Spinal cord (tissue), 10 donors: ENCODE measurements at places on chromosomes 16 and 17. TPM values are rescaled to one million over a fixed set of nuclear protein-coding genes. Genes with fewer than 3 reads are reported as not detected.

The ABCA8 gene
- total RNA-seq, result 146 TPM

- H3K4me3 ChIP-seq, result no peak overlapping the region
- peaks cover 40% of the 10 kb centered on the region for H3K4me1 ChIP-seq
- no peaks in the 10 kb centered on the region for H3K36me3 ChIP-seq
- DNase-seq, result no peak
- H3K27ac ChIP-seq, result no peak overlapping the region
Measured at GRCh38 chr17:19724501-19725420, 8.4 kb upstream of the SLC47A2 start.

GRCh38 chr17:74749279-74750038, 1.0 kb downstream of the NHERF1 start:
- H3K4me1 ChIP-seq, result peaks cover 66% of the 10 kb centered on the region
- DNase-seq, result no peak
- peaks cover 37% of the 10 kb centered on the region for H3K27me3 ChIP-seq
- peaks cover 18% of the 10 kb centered on the region for H3K36me3 ChIP-seq

GRCh38 chr16:81237282-81237681, 1.2 kb upstream of the BCO1 start:
- H3K4me1 ChIP-seq, result peaks cover 16% of the 10 kb centered on the region
- H3K4me3 ChIP-seq, result no peak overlapping the region
- H3K36me3 ChIP-seq, result no peaks in the 10 kb centered on the region

DNA sequence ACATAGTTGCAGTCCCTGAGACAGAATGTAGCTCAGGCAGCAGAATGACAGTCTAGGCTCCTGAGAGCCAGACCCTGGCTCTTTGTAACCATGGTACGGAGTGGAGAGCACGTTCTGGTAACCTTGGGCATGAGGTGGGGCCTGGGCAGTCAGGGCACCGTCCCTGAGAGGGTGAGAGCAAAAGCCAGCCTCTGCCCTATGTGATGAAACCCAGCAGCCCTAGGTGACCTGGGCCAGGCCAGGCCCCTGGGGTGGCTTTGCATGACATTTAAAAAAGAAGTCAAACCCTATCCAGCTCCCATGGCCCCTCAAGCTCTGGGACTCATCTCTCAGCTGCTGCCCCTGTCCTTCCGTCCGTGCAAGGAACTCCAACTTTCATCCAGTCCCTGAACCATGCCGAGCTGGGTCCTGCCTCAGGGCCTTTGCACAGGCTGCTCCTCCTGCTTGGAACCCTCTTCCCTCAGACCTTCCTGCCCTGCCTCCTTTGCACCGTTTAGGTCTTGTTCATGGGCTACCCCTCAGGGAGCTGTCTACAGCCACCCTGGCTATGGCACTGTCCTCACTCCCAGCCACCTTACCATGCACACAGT, 188.6 kb downstream of the NTN1 start:
- peaks cover 26% of the 10 kb centered on the region for H3K4me1 ChIP-seq
- H3K27me3 ChIP-seq, result peaks cover 6% of the 10 kb centered on the region
- no peak overlapping the region for H3K27ac ChIP-seq
- DNase-seq, result no peak

GRCh38 chr16:52827456-52827855, 225.2 kb downstream of the CHD9NB start:
- no peaks in the 10 kb centered on the region for H3K4me1 ChIP-seq
- no peak for DNase-seq
- no peak overlapping the region for H3K27ac ChIP-seq
- no peaks in the 10 kb centered on the region for H3K36me3 ChIP-seq

DNA sequence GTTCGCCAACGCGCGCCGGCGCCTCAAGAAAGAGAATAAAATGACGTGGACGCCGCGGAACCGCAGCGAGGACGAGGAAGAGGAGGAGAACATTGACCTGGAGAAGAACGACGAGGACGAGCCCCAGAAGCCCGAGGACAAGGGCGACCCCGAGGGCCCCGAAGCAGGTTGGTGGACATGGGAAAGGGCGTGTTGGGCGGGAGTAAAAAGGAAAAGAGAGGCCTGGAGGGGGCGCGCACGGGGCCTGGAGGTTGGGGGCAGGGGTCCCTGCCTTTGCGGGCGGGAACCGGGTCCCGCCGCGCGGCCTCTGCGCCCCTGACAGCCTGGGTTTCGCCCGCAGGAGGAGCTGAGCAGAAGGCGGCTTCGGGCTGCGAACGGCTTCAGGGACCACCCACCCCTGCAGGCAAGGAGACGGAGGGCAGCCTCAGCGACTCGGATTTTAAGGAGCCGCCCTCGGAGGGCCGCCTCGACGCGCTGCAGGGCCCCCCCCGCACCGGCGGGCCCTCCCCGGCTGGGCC, 2.1 kb downstream of the IRX5 start:
- peak overlapping the region; percentile 41 for H3K4me3 ChIP-seq
- peaks cover 79% of the 10 kb centered on the region for H3K27me3 ChIP-seq
- DNase-seq, result no peak
- no peak overlapping the region for H3K27ac ChIP-seq
- H3K4me1 ChIP-seq, result peaks cover 60% of the 10 kb centered on the region
